ENCODE measurements at places on chromosomes 13 and 19.

DNA sequence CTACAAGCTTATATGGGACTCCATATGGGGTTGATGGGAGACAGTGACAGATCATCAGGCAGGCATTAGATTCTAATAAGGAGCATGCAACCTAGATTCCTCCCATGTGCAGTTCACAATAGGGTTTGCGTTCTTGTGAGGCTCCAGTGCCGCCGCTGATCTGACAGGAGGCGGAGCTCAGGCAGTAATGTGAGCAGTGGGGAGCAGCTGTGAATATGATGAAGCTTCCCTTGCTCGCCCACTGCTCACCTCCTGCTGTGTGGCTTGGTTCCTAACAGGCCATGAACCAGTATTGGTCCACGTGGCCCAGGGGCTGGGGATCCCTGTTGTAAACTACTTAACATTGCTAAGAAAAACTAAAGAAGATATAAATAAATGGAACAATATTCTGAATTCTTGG, 378.4 kb downstream of the KCNRG start:
- DNase-seq = no peak

GRCh38 chr13:37685206-37685605, 86.6 kb upstream of the POSTN start:
- DNase-seq = no peak

GRCh38 chr19:11019824-11020223, 59.0 kb downstream of the SMARCA4 start:
- no peak for DNase-seq

GRCh38 chr13:103694033-103694432, 627.8 kb upstream of the SLC10A2 start:
- no peak for DNase-seq

DNA sequence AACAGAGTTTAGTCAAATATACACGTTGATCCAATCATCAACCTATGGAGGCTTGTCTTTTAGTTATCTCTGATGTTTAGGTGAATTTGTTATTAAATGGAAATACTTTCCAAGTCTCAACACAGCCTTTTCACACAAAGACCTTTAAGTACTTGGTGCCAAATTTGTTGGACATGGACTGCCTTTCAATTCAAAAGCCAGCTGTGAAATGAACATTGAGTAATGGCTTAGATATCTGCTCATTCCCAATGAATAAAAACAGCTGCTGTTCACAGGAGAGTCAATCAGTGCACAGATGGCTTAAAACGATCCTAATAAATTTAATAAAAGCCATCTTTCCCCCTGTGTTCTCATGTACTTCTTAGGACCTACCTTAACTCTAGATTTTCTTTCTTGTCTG, 19.9 kb upstream of the DHRS12 start:
- DNase-seq = no peak

All from mesenteric fat pad (tissue), 1 donor.